ENCODE measurements at places on chromosomes 11 and 22. TPM values are rescaled to one million over a fixed set of nuclear protein-coding genes. Genes with fewer than 3 reads are reported as not detected.

DNA sequence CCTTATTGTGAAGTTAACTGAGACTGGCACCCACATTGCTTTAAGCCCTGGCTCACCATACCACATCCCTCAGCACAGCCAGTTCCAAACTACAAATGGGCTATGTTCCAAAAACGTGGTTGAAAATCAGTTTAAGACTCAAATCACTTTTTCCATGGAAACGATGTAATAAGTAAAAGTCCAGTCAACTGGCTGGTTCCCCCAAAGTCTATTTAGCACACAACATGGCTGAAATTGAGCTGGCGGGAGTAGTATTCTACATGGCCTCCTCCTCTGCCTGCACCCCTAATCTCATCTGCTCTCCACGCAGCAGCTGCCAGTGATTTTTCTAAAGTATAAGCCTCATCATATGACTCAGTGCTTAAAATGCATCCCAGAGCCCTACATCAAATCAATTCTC lies 40.9 kb upstream of the BIRC3 start:
- H3K4me3 ChIP-seq: no peak overlapping the region
- H3K27ac ChIP-seq: peak overlapping the region; percentile 9
- DNase-seq: no peak
- H3K27me3 ChIP-seq: no peaks in the 10 kb centered on the region

DNA sequence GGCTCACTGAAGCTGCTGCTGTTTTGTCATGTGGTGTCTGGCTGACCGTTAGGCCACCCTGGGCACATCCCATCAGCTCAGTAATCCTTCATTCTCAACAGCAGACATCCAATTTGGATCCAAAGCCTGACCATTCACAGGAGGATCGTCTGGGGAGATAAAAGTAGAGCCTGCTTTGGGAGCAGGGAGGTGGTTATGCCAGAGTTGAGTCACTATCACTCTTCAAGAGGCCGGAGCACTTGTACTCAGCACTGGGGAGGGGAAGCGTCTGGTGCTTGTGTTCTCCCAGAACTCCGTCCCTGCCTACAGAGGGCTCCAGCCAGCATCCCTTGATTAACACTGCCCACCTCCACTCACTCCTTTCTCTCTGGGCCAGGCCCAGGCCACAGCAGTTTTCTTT lies 382.6 kb downstream of the OPCML start:
- no peak overlapping the region for H3K4me3 ChIP-seq
- no peaks in the 10 kb centered on the region for H3K36me3 ChIP-seq
- no peak for DNase-seq
- H3K27ac ChIP-seq: no peak overlapping the region
- peaks cover 11% of the 10 kb centered on the region for H3K27me3 ChIP-seq

SLC25A45 gene
- total RNA-seq: 9.8 TPM

GLYAT gene
- not detected for total RNA-seq

TRIM49 gene
- not detected for total RNA-seq
